Vagina (tissue), 2 donors: ENCODE measurements at places on chromosomes 5 and 9.
A peak's percentile ranks its signal among the peaks of the same experiment; 100 is the strongest.

GRCh38 chr5:150126199-150126920 is 29.3 kb downstream of the PDGFRB start:
- no peak for DNase-seq

DNA sequence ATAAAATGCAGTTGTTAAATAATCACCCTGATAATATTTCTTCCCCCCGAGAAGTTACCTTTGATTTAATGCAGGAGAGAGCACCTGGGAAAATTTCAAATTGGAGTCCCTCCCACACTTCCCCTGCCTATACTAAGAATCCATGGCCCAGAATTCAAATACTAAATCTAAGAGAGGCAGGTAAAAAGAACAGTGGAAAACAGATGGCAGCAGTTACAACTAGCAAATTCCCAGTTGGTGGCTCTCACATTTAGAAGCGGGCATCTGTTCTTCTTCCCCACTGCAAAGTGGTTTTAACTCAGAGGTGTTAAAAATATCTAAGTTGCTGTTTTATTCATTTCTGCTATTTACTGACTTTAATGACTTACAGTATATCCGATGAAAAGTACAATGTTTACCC is 210.4 kb upstream of the ELAVL2 start:
- no peak for DNase-seq

DNA sequence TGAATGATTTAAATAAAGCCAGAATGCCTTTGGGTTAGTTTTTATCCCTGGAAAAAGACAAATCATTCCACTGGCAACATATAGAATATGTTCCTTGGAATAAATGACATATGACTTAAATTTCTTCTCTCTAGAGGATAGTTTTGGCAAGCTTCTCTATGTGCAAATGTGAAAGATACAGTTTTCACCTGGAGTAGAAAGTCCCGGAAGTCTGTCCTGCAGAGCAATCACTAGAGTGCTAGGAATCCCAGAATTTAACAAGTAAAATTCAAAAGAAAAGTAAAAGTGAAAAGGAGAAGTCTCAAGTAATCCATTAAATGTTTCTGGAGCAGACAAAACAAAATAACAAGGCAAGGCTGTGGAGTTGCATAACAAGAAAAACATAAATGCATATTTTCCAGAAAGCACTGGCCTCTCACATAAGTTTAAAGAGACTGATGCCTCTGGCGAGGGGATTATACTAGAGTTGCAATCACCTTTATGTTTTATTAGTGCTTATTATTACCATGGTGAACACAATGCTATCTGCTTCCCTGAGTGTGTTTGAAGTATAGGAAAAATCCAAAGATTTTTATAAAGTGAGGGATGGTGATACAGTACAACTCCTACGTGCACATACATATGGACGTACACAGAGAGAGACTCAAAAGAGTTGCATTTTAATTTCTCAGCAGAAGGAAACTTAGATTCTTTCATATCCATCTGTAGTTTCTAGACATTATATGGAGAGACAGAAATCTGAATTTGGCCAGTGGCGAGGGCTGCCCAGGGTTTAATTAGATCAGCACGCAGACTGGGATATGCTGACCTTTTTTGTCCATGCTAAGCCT is 188.3 kb upstream of the ANKRD55 start:
- DNase-seq = no peak

DNA sequence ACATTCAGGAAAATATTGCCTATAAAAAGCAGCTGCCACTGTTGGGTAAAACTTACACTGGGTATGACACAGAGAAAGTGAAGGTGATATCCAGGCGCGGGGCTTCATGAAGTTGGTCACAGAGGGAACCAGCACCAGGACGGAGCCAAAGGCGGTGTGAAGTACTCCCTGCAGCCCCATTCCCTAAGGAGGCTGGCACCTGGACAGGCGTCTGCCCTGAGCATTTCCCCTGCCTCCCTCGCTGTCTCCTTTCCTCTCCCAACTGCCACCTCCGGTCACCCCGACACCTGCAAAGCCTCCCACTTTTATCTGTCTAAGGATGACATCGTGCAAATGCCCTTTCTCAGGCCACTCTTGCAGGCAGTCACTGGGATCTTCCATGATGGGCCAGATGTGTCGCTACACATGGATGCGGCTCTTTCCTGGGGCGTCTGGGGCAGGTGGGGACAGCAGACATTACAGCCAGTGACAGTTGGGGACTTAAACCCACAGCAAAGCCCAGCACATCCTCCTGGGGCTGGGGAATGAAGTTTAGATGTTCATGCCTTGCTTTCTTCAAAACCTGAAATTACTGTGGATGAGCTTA is 367.7 kb upstream of the IRX4 start:
- DNase-seq = no peak

GRCh38 chr5:135130261-135131215 is 96.5 kb upstream of the PITX1 start:
- DNase-seq = no peak

GRCh38 chr5:37565062-37565670 is 186.0 kb downstream of the WDR70 start:
- no peak for DNase-seq

- peak; percentile 79 for DNase-seq
Measured at GRCh38 chr9:134915046-134915985, 2.4 kb downstream of the FCN1 start.

DNA sequence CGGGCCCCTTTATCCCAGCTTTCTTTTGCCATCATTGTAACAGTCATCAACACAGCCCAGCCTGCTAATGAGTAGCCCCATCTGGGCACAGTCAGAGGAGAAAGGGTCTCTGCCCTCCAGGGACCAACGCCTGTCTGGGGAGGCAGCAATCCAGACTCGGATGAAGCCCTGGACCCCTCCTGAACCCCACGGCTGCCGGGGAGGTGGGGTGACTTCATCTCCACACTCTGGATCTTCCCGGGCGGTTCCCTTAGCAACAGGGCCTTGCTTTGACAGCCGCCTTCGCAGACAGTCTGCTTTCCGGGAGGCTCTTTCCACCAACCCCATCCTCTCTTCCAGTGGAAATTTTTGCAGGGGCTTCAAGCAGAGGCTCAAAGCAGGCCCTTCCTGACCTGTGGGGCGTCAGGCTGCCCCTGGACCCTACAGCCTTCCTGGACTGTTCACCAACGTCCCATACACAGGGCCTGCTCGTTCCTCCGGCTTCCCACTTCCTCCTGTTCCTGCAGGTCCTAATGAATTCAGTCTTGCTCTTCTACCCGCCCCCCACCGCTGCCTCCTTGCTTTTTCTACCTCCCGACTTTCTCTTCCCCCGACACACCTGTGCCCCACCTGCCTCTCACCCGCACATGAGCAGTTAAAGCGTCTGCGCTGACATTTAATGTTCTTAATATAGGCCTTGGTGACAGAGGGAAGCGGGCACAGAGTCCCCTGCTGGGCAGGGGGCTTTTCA is 161.7 kb upstream of the MVB12B start:
- DNase-seq = peak; percentile 74

DNA sequence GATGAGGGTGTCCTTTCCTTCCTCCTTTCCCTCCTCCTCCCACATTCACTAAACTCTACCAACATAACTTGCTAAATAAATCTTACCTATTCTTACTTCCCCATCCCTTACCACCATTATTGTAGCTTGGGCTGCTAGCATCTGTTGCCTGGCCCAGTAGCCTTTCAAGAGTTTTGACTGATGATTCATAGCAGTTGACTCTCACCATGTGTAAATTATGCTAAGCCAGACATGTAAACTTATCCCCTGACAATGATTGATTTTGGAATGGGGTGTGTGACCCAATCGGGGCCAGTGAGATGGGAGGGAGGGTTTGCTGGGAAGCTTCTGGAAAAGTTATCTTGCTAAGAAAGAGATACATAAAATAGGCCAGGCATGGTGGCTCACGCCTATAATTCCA is 161.8 kb upstream of the SPRY4 start:
- no peak for DNase-seq

- DNase-seq = no peak
Measured at GRCh38 chr5:150600616-150601490, 39.6 kb upstream of the SYNPO start.

DNA sequence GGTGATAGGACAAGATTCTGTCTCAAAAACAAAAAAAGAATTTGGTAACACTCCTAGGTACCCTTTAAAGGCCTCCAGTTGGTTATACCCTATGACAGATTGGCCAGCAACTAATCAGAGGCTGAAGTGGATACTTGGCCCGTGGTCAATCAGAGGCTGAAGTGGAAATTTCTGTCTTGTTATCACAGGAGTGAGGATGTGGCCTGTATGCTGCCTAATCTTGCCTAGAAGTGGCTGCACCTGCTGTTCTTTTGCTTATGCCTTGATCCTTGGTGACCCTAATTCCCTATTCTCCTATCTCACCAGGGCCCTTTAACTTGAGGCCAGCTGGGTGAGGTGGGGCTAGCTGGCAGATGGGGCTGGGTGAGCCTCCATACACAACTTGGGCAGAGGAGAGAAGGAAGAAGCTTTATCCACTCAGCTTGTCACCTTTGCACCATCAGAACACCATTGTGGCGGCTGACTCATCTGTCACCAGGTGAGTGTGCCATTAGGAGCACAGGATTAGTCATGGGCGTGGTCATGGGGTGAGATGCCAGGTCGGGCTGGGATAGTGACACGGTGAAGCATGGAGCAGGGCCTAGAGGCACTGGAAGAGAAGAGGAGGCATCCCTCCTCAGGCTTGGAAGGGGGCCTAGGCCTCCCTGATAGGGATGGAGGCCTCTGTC is 41.5 kb downstream of the SAR1B start:
- no peak for DNase-seq

DNA sequence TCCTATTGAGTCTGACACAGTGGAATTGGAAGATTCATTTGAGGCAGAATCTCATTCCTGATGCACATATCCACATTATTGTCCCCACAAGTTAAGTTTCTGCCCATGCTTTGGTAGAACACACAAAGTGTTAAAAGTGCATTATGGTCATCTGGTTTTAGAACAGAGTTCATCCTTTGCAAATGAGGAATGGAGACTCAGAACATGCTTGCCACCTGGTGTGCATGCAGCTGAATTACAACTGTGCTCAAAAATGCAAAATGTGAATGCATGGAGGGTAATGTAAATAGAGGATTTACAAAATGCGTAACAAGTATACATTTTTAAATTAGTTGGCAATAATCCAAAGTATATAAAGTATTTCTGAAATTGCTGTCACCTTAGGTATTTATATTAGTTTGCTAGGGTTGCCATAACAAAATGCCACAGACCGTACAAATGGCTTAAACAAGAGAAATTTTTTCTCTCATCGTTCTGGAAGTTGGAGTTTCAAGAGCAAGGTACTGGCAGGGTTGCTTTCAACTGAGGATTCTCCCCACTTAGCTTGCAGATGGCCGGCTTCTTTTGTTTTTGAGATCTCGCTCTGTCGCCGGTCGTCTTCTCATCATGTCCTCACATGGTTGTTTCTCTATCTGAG is 671.1 kb downstream of the TAF11L14 start:
- DNase-seq = no peak

DNA sequence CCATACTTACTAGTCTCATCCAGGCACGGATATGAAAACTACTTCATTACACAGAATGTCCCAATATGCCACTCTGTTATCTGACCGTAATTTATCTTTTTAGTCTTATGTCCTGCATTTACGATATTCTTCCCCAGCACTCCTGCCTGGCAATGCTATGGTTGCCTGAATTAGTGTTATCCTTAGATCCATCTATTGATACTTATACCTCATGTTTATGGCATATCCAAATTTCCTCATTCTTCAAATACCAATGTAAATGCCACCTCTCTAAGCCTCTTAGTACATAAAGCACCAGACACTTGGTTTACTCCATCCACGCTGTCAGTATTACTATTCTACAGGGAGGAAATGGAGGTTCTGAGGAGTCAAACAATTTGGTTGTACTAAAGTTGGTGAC is 507.8 kb upstream of the NMUR2 start:
- DNase-seq = no peak

GRCh38 chr9:137042751-137043727 is 2.9 kb downstream of the NPDC1 start:
- DNase-seq = no peak

- no peak for DNase-seq
Measured at GRCh38 chr9:1871626-1872419, 143.3 kb upstream of the SMARCA2 start.

DNA sequence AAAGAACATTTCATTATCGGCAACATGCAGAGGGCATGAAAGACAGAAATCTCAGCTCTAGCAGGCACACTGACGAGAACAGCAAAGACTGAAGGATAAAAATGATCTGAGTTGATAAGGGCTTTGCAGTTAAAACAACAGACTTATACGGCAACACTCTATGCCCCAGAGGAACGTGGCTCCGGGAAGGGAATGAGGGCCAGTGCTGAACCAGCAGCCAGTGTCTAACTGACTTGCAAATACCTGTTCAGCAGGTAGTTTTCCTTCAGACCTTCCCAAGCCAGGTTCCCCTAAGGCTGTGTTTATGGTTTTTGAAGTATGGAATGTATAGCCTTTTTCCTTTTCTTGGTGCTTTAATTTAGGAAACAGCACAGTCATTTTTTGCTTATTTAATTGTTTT is 121.3 kb upstream of the CDH18 start:
- no peak for DNase-seq

- DNase-seq = no peak
Measured at GRCh38 chr5:139340051-139340450, 1.6 kb upstream of the PAIP2 start.

DNA sequence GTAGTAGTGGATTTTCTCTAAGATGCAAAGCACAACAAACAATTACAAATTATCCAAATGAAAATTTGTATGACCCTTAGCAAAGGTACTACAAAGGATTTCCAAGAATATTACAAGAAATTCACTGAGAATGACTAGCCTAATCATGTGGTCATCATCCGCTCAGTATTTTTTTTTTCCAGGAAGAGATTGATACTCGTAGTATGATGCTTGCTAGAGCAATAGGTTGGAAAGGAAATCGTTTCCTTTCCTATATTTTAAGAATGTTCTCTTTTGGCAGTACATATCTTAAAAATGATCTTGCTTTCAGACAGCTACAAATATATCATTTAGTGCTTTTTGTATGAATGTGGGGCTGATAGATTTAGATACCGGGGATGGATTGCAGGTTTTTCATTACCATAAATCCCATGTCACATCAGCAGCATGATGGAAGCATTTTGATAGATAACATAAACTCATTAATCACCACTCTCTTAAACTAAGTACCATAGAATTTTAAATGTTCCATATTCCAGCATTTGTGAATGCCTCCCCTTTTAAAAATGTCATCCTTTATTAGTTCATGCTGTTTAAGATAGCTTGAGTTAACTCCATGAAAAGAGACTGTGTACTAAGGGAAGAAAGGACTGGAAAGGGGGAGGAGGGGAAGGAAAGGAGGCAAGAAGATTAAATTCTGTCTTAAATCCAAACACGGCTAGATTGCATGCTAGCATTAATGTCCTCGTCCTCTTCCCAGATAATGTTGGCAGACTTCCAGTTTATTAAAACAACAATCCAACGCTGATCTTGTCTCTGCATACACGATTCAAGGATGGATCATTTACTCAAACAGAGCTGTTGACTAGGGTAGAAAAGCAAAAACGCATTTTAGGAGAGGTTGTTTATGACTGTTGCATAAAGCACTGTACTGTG is 311.7 kb upstream of the ZNF608 start:
- no peak for DNase-seq

GRCh38 chr5:60354311-60354710 is 345.7 kb downstream of the DEPDC1B start:
- no peak for DNase-seq

DNA sequence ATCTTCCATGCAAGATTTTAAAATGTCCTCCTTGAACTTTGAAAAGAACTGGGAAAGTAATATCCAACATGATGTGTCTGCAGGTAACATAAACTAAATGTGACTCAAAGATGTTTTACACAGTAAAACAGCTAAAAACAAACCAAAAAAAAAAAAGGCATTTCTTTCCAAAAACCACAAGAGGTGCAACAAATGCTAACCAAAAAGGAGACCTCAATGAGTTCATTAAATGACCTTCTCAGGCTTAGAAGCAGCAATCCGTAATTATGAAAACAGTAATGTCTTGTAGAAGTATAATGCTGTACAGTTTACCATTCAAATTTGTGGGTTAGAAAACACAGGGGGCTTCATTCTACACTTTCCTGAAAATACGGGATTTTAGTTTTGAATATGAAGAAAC is 2.5 kb downstream of the RNF145 start:
- no peak for DNase-seq
